IMR-90 (cell line): ENCODE measurements at places on chromosomes 7 and 10. TPM values are rescaled to one million over a fixed set of nuclear protein-coding genes. Genes with fewer than 3 reads are reported as not detected.

The OR2A42 gene
- not detected in 2 replicates for total RNA-seq

- no peak for DNase-seq
Observed at GRCh38 chr10:4370376-4370775, 455.6 kb upstream of the AKR1E2 start.

The GCK gene
- 0.18 and 0.28 TPM in 2 replicates for total RNA-seq

- peak; percentile 86 for DNase-seq
Observed at GRCh38 chr7:41996381-41997035, 240.5 kb downstream of the GLI3 start.

The PAX2 gene
- total RNA-seq, result not detected in 2 replicates

DNA sequence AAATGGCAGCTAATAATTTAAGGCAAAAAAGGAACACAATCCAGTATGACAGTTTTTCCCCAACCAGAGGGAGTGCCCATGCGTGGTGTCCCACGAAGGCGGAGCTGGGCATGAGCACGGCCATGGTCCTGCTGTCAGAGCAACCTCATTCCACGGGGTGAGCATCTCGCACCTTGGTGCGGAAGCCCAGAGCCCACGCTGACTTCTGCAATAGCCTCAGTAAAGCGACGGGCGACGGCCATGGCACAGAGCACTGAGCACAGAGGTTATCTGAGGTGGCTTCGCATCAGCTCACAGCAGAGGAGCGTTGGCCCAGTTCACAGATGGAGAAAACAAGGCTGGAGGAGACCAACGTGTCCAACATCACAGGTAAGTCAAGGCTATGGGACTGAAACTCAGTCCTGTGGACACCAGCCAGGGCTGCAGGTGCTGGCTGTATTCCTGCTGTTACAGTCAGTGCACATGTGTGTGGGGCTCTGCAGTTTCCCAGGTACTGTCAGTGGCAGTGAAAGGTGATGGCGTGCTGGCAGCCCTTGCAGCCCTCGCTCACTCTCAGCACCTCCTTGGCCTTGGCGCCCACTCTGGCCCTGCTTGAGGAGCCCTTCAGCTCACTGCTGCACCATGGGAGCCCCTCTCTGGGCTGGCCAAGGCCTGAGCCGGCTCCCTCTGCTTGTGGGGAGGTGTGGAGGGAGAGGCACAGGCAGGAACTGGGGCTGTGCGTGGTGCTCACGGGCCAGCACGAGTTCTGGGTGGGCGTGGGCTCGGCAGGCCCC is 525.6 kb downstream of the PTPRN2 start:
- no peak for DNase-seq

The INHBA gene
- 112 and 133 TPM in 2 replicates for total RNA-seq

DNA sequence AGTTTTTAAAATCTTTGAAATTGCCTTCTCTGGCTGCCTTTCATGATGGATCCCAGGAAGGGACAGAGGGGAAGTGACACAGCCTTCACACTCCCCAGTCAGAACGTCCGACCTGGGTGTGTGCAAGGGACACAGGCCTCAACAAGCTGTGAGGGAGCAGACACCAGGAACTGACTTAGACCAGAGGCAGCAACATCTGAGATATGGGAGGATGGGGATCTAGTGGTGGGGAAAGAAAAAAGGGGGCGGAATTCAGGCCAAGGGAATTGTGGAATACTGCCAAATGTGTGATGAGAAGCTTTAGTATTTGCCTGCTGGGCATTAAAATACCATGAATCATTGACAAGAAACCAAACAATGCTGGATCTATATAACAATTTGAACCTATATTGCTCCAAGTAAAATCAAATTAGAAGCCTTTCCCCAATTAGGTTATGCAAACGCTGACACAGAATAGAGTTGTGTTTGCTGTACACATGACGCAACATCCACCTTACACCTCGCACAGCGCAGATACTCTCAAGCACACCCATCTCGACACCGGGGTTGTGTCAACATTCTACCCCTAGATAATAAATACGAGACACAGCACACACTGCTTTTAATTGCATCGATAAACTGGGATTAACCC is 17.2 kb upstream of the MNX1 start:
- DNase-seq, result no peak

The PTPN12 gene
- total RNA-seq, result 24.7 and 32.2 TPM in 2 replicates

The PIK3AP1 gene
- under 0.01 and 0.28 TPM in 2 replicates for total RNA-seq

GRCh38 chr7:47600199-47601118 is 18.5 kb upstream of the TNS3 start:
- DNase-seq, result peak; percentile 86

DNA sequence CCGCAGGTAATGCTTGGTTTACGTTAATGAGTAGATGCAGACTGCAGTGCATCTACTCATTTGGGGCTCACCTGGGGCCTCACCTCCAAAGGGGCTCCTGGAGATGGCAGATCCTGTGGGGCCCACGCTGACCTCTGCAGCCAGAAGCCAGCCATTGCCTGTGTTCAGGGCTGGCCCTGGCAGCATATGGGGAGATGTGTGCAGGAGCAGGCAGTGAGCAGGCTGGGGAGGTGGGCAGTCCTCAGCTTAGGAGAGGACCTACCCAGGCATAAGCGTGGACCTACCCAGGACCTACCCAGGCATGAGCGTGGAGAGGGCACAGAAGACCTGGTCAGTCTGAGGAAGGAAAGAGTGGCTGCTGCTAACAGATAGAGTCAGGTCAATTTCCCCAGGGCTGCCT is 178.5 kb downstream of the PTPRN2 start:
- no peak for DNase-seq

GRCh38 chr10:4885162-4885561 is 59.2 kb downstream of the AKR1E2 start:
- DNase-seq, result no peak

DNA sequence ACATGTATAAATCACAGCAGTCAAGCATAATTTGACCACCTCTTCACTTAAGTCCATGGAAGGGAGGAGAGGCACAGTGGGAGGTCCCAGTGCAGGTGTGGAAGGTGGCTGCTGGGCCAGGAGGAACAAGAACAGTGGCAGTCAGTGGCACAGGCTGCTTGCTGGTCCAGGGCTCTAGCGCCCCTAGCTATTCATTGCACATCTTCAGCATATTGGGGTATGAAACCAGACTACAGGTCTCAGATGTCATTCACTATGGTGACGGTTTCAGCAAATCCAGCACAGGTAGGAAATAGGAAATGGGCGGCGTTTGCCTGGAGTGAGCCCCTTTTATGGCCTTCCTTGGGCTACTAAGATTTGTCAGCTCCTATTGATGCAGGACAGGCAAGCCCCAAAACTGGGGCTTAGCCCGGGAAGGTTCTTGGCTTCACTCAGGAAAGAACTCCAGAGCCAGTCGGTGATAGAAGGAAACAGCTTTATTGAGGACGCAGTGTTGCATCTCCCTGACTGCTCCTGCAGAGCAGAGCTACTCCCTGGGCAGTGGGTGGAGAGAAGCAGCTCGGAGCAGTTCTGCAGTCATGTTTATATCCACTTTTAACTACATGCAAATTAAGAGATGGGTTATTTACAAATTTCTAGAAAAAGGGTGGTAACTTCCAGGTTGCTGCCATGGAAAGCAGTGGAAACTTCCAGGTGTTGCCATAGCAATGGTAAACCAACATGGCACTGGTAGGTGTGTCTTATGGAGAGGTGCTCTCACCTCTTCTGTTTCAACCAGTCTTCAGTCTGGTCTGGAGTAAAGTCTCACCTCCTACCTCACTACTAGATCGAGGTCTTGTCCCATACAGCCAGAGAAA is 608.8 kb downstream of the PARD3 start:
- no peak for DNase-seq

DNA sequence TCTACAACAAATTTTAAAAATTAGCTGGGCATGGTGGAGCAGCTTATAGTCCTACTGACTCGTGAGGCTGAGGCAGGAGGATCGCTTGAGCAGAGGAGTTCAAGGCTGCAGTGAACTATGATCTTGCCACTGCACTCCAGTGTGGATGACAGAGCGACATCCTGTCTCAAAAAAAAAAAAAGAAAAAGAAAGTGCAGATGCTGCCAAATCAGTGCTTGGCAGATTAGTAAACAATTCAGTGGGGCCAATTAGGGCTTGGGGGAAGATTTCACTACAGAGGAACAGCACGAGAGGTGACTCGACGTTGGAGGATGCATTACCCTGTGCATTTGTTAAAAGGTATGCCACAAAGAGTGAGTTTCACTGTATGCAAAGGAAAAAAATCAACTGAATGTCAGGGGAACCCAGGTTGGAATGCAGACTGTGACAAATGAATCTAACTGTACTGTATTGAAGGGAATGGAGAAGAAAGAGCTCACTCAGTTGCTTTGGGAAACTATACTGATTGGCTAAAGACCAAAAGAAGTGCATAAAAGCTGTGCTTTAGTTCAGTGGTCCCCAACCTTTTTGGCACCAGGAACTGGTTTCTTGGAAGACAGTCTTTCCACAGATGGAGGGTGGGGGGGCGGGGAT is 31.6 kb downstream of the GARIN1A start:
- peak; percentile 38 for DNase-seq

DNA sequence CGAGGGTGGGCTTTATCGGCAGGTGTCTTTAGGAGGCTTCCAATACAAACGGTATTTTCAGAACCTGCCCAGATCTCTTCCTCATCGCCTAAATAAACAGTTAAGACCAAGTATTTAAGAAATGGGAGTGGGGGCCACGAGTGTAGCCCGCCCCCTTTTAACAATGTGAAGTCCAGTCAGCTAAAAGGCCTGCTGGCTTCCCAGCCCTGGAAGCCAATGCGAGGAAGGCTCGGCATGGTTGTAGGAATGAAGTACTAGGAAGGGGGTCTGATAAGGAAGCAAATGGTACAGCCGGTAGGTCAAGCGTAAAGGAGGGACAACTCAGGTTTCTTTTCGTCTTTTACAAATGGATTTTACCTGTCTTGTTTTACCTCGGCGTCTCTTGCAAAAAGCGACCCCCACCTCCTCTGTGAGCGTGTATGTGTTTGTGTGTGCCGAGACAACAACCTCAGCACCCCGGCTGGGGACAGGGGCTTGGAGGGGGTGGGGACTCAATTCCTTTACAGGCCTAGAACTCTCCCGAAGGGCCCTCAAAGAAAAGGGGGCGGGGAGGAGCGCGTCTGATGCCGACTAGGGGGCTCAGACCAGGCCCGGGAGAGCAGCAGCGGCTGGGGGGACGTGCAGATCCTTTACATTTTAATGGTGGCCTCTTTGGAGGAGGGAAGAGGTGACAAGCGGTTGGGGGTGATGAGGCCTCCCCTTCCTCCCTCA is 147.6 kb downstream of the GPR85 start:
- peak; percentile 20 for DNase-seq

The PRSS37 gene
- total RNA-seq, result not detected in 2 replicates

The TYW1B gene
- 1.7 and 1.8 TPM in 2 replicates for total RNA-seq

DNA sequence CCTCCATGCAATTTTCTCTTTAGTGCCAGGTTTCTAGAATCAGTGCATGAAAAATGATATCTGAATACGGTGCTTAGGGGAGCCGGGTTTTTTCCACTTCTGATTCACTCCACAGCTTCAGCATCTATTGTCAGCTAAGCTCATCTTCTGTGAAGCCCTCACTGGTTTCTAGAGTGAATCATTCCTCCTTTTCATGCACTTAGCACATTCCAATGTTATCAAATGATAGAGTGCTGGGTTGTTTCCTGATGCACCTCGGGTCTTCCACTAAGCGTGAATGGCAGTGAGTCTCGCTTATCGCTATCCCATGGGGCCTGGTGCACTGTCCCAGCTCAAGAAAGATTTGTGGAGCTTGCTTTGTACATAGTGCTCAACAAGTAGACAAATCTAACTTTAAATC is 170.9 kb upstream of the RHEB start:
- peak; percentile 77 for DNase-seq
